ENCODE measurements at places on chromosomes 12 and 14.

DNA sequence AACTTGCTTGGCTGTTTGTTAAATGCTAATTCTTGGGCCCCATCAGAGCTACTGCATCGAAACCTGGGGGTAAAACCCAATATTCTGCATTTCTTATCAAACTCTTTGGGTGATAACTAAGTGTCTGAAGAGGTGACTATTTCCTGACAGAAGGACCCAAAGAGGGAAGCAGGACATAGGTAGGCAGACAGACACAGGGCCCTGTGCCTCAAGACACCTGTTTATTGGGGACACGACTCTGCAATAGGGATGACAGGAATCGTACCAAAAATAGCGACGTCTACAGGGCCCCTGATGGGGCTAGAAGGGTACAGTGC lies 8.6 kb downstream of the ZNF219 start:
- no peak for DNase-seq

GRCh38 chr14:95495538-95496025 lies 20.9 kb downstream of the SYNE3 start:
- no peak for DNase-seq

GRCh38 chr14:91872011-91872501 lies 4.7 kb upstream of the TC2N start:
- no peak for DNase-seq

DNA sequence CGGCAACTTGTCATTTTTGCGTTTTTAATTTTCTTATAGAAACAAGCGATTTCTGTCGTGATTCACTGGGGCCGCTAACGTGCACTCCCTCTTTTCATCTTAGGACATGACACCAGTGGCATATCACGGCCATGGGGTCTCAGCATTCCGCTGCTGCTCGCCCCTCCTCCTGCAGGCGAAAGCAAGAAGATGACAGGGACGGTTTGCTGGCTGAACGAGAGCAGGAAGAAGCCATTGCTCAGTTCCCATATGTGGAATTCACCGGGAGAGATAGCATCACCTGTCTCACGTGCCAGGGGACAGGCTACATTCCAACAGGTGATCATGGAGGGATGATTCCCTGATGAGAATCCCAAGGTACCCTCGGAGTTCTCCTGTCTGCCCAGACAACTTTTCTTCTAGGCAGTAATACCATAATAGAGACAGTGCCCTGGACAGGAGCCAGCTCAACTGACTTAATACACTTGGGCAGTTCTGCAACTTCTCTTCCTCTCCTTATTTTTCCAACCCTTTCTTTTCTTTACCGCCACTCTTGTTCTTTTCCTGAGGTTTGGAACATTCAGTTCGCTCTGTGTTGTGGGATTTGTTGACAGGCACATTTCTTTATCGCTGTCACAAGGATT lies 821 bp downstream of the TMEM106C start:
- peak; percentile 25 for DNase-seq

- DNase-seq, result no peak
These were observed 254.0 kb upstream of the SRRM4 start for GRCh38 chr12:118727196-118727978.
